NB4 (cell line): ENCODE measurements at places on chromosomes 5 and 9.
A peak's percentile ranks its signal among the peaks of the same experiment; 100 is the strongest.

- no peak for DNase-seq
Observed at GRCh38 chr5:11958321-11958720, 54.1 kb upstream of the CTNND2 start.

GRCh38 chr5:115875447-115875846 lies 33.7 kb downstream of the AP3S1 start:
- no peak for DNase-seq

DNA sequence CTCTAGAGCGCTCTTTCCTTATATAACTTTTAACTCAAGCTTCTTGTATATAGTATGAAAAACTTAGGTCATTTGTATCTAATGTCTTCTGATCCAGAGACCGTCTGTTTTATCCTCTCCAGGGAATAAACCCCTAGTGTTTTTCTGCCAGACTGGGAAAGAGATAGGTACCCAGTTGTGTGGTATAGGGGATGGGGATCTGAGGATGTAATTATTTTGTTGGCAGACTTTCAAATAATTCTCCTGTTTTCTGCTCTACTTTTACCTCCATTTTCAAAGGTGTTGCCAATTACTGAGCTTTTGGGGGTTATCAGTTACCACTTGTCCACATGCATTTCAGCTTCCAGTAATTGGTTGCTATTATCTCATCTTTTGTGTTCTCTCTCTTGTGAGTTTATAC lies 17.9 kb downstream of the CCDC171 start:
- no peak for DNase-seq

DNA sequence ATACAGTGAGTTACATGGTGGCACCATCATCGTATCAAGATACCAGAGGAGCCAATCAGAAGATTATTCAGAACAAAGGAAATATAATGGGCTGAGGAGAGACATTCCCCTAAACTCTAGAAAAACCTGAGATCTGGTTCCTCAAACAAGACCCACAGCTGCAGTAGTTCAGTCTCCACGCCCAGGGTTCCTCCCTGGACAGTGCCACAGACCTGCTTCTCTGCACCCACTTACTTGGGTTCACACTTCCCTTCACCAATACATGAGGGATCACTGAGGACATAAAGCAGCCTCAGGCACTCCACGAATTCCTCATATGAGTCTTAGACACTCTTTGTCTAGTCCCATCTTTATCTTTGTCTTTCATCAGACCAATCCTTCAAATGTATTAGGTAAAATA lies 101.7 kb downstream of the APTX start:
- no peak for DNase-seq

GRCh38 chr5:159071382-159071781 lies 28.3 kb downstream of the EBF1 start:
- no peak for DNase-seq

DNA sequence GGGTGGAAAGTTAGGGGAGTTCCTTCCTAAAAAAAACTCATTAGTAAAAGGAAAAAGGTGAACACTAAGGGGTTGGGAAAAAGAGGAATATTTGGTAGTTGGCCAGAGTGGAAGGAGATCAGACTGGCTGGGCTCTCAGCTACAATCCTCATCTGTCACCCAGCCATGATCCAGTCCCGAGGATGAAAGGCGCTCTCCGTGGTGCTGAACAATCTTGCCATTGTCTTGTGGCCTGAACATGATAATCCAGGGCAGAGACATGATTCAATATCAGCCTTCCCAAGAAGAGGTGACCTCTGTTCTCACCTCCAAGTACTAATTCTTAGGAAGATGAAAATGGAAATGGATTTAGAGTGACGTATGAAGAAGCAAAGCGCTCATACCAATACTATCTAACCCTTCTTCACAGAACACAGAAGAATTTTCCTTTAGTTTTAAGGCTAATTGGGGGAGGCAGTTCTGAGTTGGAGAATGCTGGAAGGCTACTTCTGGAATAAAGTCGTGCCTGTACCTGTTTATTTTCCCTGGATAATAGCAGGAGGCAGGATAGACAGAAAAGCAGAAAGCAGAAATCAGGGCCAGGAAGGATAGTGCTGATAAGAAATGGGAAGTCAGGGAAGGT lies 36.6 kb upstream of the MYORG start:
- peak; percentile 75 for DNase-seq

- peak; percentile 44 for DNase-seq
Observed at GRCh38 chr5:142280066-142281007, 44.5 kb downstream of the SPRY4 start.

DNA sequence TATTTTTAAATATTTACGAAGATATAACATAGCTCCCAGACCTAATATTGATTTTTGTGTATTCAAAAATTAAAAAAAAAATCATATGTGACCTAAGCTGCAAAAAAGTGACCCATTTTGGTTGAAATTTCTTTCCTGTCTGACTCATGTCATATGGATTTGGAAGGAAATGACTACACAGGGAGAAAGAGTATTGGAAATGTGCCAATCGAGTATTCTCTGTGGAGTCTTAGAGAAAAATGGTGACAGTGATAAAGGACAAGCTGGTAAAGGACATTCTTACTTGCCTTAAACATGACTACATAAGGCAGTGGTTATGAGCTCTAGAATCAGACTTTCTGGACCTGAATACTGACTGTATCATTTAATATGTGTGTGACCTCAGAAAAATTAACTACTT lies 262.9 kb upstream of the PTPRD start:
- DNase-seq: no peak

DNA sequence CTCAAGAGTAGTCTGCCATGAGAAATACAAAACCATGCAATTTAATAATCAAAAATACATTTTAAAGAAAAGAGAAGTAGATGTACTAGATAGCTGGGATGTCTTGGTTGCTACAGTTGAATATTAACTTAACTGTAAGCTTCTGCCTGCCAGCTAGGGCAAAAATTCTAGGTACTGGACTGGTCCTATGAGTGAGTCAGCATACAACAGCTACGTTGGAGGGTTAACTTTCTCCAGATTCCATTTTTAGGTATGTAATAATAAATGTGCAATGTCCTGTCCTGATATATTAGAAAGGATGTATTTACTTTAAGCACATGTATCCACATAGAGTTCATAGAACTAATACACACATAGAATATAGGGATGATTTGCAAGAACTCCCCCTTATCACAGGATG lies 230.1 kb downstream of the CAAP1 start:
- DNase-seq: no peak

GRCh38 chr5:181151146-181151545 lies 3.8 kb downstream of the OR2V2 start:
- DNase-seq: peak; percentile 17

DNA sequence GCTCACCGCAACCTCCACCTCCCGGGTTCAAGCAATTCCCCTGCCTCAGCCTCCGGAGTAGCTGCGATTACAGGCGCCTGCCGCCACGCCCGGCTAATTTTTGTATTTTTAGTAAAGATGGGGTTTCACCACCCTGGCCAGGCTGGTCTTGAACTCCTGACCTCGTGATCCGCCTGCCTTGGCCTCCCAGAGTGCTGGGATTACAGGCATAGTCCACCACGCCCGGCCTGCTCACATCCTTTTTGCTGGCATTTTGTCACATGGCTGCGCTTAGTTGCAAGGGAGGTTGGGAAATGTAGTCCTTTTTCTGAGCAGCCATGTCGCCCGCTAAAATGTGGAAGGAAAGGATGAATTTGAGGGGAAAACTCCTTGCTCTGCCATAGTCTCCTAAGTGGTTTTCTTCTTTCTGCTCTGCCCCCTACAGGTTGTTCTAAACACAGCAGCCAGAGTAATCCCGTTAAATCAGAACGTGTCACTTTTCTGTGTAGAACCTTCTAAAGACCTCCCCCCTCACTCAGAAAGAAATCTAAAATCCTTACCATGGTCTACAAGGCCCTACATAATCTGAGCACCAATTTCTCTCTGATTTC lies 57.8 kb upstream of the HSPA9 start:
- peak; percentile 68 for DNase-seq

- DNase-seq: no peak
Observed at GRCh38 chr5:143400541-143401226, 2.8 kb downstream of the NR3C1 start.

DNA sequence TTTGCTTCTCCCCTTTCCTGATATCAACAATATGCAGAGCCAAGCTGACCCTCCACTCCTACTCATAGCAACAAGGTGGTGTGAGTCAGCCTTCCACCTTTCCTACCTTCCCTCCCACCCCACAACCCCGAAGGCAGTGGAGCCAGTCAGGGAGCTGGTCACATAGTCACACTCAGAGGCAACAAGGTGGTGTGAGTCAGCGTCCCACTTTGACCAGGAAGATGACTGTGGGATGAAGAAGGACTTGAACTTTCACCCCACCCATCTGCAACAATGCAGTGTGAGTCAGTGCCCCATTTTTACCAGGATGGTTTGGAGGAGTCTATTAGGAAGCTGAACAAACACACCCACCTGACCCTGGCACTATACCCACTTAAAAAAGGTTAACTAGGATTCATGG lies 30.1 kb upstream of the ZNF782 start:
- DNase-seq: no peak

DNA sequence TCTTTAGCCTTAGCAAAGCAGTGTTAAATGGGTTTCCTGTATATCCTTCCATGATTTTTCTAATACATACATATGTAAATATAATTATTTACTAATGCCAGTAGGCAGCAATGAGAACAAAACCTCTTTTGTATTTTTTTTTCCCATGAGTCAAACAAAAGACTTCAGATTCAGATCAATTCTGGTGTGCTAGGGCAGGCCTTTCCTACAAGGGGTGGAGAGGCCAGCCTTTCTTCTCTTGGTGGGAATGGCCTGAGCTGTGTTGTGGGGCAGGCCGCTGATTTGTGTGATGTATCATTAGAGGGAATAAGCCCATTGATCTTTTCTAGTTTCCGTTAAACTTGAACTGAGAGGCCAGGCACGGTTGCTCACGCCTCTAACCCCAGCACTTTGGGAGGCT lies 115.5 kb upstream of the DMRT1 start:
- no peak for DNase-seq

DNA sequence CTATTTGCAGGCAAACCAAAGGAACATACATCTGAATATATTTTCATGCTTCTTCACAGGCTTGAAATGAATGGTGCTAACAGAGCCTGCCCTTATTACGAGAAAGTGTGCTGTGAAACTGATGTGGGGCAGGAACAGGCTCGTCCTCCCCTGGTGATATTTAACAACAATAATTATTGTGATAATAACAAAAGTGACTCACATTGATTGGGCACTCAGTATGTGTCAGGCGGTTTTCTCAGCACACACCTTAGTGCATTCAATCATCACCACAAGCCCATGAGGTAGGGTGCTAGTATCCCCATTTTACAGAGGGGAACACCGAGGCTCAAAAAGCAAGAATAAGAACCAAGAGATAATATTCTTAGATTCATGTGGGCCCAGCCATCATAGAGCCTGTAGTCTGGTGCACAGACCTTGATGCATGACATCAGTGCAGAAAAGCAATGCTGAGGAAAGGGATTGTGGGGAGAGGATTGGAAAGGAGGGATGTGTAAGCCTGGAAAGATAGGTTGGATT lies 18.1 kb upstream of the BOD1 start:
- DNase-seq: no peak

GRCh38 chr5:1893754-1894153 lies 11.0 kb upstream of the IRX4 start:
- DNase-seq: no peak

DNA sequence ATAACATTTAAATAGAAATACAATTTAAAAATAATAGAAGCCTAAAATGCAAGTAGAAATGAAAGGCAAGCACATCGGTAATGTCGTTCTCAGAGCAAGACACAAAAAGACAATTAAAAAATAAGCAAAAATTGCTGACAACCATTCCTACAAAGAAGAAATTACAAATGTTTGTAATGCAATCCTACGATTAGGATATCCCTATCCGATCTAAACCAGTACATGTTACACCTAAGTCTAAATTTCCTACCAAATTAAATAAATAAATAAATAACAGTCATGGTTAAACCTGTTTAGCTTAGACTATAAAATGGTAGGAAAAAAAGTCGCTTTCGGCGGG lies 90.0 kb downstream of the ANXA2R start:
- DNase-seq: no peak

- DNase-seq: no peak
Observed at GRCh38 chr5:7837403-7837802, 13.5 kb downstream of the CFAP90 start.

GRCh38 chr5:142587354-142587965 lies 98.4 kb downstream of the FGF1 start:
- DNase-seq: peak; percentile 61

DNA sequence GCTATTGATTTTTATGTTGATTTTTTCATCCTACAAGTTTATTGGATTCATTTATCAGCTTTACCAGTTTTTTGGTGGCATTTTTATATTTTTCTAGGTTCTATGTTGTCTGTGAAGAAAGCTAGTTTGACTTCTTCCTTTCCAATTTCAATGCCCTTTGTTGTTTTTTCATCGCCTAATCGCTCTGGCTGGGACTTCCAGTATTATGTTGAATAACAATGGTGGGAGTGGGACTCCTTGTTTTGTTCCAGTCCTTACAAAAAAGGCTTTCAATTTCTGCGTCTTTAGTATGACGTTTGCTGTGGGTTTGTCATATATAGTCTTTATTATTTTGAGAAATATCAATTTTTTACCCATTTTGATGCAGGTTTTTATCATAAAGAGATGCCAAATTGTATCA lies 175.6 kb upstream of the CCNH start:
- no peak for DNase-seq

DNA sequence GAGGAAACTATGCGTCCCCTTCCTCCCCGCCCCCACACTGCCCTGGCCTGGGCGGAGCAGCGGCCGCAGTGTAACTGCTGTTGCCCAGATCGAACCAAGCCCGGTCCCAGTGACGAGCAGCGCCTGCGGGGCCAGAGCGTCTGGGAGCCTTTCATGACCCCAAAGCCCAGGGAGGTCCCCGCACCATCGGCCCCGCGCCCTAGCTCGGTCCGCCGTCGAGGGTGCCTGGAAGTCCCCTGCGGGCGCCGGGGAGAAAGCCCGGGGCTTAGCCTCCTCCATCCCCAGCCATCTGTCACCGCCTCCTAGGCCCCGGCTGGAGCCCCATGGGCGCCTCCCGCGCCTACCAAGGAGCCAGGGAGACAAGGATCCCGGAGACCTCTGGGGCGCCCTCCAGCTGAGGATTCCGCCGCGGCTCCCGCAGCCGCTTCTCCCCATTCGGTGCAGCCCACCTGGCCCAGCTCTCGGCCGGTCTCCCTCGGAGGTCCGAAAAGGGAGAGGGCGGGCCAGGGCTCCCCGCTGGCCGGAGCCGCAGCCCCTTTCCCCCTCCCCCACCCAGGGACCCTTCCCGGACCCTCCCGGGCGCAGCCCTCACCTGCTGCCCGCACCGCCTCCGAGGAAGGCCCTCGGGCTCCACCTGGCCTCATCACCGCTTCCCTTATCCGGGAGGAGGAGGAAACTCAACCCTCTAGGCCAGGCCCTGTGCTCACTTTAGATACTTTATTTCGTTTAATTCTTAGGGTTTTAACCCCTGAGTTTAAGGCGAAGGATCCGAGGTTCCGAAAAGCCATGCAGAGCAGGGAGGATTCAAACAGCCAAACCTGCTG lies 45.6 kb downstream of the APTX start:
- DNase-seq: no peak

GRCh38 chr5:3825531-3826451 lies 230.2 kb downstream of the IRX1 start:
- DNase-seq: no peak

GRCh38 chr5:119289438-119290044 lies 66.3 kb upstream of the TNFAIP8 start:
- no peak for DNase-seq

GRCh38 chr5:171524466-171524865 lies 105.0 kb downstream of the FGF18 start:
- no peak for DNase-seq

- peak; percentile 75 for DNase-seq
Observed at GRCh38 chr5:169013208-169013728, 287.7 kb downstream of the SLIT3 start.

GRCh38 chr9:88922091-88922490 lies 69.2 kb upstream of the S1PR3 start:
- peak; percentile 96 for DNase-seq
